Stimulated activated CD8-positive, alpha-beta memory T cell treated with anti-CD3 and anti-CD28 coated beads, Interleukin-2, amount 100 ng/mL, for 1 hour (primary cell): ENCODE measurements at places on chromosomes 7 and 10.

DNA sequence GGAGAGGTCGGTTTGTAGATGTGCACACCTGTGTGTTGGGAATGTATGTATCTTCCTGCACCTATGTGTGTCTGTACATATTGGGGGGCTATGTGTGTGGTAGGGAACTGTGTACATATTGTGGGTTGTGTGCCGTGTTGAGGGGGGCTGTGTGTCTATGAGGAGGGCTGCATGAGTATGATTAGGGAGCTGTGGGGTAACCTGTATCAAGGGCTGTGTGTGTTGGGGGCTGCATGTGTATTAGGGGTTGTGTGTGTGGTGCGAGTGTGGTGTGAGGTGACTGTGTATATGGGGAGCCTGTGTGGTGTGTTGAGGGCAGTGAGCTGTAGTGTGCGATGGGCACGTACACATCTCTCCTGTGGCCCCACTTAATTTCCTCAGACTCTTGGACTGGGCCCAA lies 22.2 kb upstream of the PAX2 start:
- no peak for DNase-seq

DNA sequence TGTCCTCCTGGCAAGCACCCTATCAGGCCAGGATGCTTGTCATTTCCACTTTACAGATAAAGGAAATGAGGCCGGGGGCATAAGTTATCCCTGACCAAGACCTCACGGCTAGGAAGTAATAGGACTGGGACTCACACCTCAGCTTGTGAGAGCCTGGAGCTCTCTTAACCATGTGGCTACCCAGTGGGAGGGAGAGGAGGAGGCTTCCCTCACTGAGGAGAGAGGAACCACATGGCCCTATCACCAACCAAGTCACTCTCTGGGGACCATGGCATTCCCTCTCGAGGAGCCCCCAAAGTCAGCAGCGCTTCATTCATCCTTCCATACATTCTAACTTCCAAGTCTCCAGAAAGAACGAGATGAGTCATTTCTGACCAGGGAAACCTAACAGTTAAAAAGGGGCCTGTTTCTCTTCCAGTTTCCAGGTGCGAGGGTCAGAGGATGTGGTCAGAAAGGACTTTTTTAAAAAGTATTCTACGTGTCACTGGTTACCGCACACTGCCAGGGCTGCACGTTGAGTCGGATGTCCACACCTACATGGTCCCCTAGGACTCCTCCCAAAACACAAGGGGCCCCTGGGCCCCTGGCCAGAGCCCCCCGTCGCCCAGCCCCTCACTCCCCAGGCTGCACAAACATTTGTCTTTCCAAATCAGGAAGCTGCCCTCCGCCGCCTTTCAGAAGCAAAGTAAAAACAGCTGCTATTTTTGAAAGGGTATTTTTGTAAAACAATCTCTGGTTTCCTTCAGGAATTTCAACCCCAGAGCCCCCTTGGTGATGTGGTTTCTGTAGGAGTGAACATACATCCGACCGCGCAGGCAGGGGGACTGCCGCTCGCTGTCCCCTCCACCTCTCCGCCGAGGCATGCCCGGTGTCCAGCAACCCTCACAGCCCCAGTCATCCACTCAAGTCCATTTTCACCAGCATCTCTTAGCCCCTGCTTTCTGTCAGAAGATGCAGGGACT lies 128.2 kb upstream of the CHST15 start:
- DNase-seq, result no peak

DNA sequence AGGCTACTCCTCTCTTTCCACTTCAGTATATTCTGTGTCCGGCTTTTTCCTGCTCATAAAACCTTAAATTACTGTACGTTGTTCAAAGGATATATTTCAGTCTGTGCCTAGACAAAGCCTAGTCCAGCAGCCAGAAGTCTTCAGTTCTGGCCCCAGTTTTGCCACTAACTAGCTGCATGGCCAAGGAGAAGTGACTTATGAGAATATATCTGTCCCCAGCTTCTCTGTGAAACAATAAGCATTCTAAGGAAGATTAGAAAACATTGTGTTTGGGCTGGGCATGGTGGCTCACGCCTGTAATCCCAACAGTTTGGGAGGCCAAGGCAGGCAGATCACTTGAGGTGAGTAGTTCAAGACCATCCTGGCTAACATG lies 105.0 kb upstream of the HDAC9 start:
- no peak for DNase-seq

DNA sequence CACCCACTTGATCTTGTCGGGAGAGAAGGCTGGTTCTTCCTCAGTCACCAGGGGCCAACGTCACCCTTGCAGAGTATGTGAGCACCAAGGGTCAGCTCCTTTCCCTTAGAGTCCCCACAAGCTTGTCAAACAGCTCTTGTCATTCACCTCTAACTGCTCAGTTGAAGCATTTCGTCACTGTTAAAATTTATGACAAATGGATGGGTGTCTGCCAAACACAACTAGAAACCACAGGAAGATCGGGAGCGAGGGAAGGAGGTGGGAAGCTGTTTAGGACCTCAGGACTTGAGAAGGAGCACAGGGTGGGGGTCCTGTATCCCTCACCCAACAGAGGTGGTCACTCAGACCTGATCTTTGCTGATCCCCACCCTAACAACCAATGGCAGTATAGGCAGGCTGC lies 373.3 kb upstream of the IGFBP3 start:
- no peak for DNase-seq

GRCh38 chr10:16943295-16944285 lies 126.4 kb upstream of the RSU1 start:
- DNase-seq, result no peak

GRCh38 chr10:84185526-84186175 lies 8.7 kb upstream of the CDHR1 start:
- no peak for DNase-seq

DNA sequence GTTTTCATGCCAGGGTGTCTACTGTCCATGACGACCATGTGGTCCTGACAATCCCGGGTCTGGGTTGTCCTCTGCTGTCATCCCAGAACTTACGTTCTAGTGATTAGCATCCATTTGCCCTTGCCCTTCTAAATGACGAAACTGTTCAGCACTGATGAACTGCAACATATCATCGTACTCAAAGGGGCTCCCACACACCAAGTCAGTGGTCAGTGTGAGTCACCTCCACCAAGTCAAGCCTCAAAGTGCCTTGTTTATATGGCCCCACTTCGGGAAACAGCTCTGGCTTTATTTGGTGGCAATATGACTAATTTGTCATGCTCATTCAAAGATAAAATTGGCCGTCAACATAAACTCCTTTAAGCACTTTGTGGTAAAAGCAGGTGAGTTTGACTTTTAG lies 110.7 kb downstream of the FRMD4A start:
- no peak for DNase-seq

- DNase-seq, result no peak
Observed at GRCh38 chr7:106070201-106070551, 41.9 kb downstream of the SYPL1 start.
